NCI-H345 (cell line): ENCODE measurements at places on chromosomes 4 and X.

GRCh38 chr4:147220833-147221232, 260.1 kb upstream of the EDNRA start:
- no peak for DNase-seq

DNA sequence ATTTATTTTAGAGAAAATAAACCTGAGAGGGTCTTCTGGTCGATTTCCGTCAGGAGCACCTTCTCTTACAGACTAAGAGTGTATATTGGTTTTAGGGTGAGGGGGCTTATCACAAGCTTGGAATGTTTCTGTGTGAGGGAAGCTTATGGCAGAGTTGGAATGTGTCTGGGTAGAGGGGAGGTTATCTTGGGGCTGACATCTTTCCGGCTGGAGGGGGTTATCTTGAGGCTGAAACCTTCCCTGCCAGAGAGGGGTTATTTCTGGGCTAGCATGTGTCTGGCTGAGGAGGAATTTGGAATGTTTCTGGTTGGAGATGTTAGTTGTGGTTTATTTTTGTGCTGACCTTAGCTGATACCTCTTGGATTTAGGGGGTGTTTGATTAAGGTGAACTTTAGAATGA, 1312.1 kb downstream of the ADGRL3 start:
- DNase-seq = no peak

- DNase-seq = no peak
Observed at GRCh38 chrX:124229374-124229773, 103.1 kb upstream of the TEX13D start.

DNA sequence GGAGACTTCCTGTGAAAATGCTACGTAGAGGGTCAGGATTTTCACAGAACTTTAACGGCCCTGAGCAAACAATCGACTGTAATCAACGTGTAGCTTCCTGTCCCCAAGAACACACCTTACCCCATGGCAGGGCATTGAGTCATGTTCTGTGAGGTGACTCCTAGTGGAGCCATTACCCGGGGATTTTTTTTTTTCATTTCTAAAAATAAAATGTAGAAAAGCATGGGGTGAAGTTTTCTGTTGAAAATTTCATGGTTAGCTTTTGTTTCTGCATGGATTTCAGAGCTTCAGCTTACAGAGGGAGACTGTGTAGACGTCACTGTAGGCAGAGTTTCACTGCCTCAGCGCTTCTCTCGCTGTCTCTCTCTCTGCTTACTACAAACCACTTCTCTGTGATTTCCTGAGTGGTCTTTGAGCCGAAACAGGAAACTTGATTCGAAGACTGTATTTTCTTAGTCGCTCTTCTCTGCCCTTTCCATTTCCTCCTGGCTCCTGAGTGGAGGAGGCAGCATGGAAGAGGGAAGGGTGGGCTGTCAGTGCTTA, 111.7 kb downstream of the NFKB1 start:
- no peak for DNase-seq

DNA sequence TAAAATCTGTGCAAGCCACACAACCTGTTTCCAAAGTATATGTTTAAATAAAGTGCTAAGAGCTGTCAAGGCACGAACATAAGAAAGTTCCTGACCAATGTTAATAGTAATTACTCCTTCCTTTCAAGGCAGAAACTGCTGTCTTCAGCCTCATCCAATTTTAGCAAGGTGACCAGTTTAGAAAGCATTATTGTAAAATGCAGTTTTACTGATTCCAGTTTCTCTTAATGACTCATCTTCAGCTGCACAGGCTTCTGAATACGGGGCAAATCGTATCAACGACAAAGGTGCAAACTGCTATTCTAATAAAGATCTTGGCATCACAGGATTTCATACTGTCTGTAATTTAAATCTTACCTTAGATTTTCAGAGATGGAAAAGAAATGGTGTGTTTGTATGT, 87.5 kb downstream of the PPP3CA start:
- no peak for DNase-seq

- DNase-seq = no peak
Observed at GRCh38 chr4:154425514-154425913, 66.1 kb downstream of the DCHS2 start.

GRCh38 chr4:81215931-81216330, 909 bp upstream of the PRKG2 start:
- DNase-seq = no peak

- DNase-seq = peak; percentile 56
Observed at GRCh38 chrX:69285881-69286564, 120.8 kb upstream of the PJA1 start.

DNA sequence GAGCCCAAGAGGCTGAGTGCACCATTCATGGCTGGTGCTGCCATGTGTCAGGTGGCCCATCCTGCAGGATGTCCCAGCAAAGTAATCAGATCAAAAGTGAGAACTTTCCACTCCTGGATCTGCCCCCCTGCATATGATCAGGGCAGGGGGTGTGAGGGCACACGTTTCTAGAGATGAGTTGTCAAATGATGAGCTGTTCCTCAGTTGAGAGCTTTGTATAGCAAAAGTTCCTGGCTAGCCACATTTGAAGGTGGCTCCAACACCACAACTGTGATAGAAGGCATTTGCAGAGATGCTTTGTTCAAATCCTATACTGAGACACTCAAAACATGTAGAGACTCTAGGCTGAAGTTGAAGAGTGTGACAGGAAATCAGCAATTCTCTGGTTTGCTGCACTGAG, 501.8 kb downstream of the BCOR start:
- no peak for DNase-seq

DNA sequence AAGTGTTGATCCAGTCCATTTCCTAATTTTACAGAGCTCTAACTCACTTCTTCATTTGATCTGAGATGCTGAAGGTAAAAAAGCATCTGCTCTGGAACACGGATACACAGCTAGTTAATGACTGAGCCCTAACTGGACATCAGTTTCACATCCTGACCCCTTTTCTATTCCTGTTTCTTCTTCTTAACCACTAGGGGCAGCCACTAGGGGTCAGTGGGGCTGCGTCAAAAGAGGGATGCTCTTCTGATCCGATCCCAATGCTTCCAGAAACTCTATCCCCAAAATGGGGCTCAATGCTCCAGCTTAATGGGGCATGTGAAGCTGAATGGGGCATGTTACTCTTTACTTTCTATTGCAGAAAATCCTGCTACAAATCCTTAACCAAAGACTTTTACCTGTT, 33.4 kb upstream of the PHKA2 start:
- DNase-seq = peak; percentile 12

- DNase-seq = no peak
Observed at GRCh38 chrX:149493567-149494562, 11.2 kb downstream of the IDS start.

DNA sequence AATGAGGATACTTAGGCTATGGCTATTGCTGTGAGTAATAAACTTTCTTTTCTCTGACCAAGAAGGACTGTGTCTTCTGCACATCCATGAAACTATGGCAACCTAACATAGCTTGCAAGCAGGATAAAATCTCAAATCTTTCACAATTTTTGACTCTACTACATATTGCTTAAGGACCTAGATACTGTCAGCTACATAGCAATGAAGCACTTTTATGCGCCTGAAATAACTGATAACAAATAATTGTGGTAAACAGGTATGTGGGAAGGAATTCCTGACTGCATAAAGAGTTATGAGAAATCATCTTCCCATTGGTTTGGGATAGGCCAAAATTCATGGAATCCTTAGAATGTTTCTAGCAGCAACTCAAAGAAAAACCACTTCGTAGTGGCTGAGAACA, 41.2 kb upstream of the PDGFC start:
- no peak for DNase-seq

GRCh38 chr4:79923281-79923680, 149.7 kb downstream of the ANTXR2 start:
- DNase-seq = no peak

- DNase-seq = no peak
Observed at GRCh38 chr4:126361287-126361686, 1046.5 kb downstream of the FAT4 start.

DNA sequence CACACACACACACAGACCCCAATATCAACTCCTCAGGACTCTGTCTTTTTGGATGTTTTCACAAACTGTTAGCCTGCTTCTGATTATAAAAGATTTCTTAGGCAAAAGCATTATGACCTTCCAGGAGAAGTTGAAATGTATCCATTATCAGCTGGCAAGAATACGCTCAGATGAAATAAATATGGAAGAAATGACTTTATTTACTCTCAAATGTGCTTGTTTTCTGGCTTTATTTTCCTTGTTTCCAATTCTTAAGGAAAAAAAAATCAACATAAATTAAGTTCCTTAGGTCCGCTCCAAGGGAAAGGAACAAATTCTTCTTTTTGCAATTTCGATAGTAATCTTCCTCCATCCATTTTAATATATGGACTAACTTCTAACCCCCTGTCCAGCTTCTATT, 175.6 kb upstream of the HCCS start:
- no peak for DNase-seq

- no peak for DNase-seq
Observed at GRCh38 chr4:63218856-63219255, 1190.4 kb downstream of the TECRL start.

DNA sequence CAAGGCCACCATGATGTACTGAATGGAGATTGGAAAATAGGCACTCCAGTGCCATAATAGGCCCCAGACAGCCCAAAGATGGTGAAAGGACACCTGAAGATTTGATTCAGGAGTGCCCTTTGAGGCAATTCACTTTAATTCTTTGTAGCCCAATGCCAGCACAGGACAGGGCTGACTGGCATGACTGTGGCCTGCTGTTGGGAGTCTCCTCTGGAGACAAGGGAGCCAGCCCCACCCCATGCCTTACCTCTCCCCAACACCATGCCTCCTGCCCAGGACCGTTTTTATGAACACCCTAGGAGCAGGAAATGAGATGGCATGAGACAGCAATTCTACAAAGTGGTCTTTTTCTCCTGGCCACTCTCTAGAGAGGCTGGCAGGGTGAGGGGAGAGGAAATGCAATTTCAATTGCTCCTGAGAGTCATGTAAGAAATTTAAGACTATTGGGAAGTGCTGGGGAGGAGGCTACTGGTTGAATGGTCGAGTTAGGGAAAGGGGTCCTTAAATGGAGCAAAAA, 94.2 kb upstream of the MAMLD1 start:
- DNase-seq = no peak

DNA sequence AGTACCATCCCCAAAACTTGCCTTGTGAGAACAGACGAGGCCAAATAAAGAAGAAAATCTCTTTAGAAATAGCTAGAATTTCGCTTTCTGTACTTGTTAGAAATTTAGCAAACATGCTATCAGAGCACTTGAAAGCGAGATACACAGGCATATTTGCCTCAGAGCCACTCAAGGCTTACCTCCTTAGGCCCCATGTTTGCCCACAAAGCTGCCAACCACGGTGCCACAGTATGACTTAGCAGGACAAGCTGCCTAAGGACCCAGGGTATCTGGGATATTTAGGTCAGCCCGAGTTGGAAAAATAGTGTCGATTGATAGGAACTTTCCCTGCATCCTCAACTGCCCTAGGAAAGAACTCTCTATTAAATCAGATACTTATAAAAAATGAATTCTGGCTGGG, 24.2 kb downstream of the NDNF start:
- DNase-seq = no peak

GRCh38 chrX:9464435-9465371, at the start of gene TBL1X:
Gene TBL1X (plus strand): TSS chrX:9465058. CDS start chrX:9653587, 188,529 bp downstream.
- peak; percentile 73 for DNase-seq

DNA sequence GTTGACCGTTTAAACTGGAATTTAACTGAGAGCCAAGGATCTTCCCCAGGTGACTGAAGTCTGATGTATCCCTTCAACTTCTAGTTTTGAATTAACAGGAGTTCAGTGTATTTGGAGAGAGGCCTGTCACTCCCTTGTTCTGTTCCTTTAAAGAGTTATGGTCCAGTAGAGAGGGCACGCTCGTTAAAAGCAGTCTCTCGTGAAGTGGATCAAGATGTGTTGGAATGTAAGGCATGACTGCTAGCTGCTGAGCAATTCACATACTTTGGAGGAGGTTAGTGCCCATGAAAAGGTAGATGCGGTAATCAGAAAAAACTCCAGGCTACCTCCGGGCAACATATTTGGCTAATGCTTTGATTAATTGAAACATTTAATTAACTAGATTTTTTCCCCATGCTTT, 65.7 kb downstream of the SHROOM2 start:
- no peak for DNase-seq

DNA sequence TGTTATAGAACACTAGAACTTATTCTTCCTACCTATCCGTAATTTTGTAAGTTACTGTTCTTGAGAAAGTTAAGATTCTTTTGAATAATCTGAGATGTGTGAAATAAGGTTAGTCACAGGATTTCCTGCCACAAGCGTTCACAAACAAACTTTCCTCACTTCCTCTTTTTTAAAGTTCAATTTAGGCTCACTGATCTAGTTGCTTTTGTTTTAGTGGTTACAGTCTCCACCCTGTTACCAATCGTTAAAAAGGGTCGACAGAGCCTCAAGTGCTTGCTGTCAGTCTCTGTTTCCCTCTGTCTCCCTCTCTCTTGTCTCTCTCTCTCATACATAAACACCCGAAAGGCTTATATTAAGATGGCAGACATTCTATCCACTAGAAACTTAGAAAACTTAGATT, 35.9 kb upstream of the STK26 start:
- no peak for DNase-seq

GRCh38 chr4:93749292-93749761, 79.2 kb upstream of the ATOH1 start:
- DNase-seq = no peak

- DNase-seq = no peak
Observed at GRCh38 chr4:17117746-17118145, 219.3 kb upstream of the LDB2 start.

DNA sequence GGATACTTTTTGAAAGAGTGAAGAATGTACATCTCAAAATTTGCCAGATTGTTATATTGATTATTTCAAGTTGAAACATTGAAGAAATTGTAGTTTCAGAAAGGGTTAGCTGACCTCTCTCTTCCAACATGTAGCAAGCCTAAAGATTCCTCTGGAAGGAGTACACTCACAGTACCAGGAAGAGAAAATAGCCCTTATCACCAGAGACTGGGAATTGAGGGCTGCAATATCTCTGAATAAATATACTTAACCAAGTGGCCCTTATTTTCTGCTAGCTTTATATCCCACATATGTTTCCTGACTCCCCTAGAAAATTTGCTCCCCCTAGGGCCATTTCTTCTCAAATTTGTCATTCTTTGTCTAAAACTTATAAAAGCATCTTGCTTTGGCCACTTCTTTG, 332.2 kb downstream of the GASK1B start:
- DNase-seq = no peak

DNA sequence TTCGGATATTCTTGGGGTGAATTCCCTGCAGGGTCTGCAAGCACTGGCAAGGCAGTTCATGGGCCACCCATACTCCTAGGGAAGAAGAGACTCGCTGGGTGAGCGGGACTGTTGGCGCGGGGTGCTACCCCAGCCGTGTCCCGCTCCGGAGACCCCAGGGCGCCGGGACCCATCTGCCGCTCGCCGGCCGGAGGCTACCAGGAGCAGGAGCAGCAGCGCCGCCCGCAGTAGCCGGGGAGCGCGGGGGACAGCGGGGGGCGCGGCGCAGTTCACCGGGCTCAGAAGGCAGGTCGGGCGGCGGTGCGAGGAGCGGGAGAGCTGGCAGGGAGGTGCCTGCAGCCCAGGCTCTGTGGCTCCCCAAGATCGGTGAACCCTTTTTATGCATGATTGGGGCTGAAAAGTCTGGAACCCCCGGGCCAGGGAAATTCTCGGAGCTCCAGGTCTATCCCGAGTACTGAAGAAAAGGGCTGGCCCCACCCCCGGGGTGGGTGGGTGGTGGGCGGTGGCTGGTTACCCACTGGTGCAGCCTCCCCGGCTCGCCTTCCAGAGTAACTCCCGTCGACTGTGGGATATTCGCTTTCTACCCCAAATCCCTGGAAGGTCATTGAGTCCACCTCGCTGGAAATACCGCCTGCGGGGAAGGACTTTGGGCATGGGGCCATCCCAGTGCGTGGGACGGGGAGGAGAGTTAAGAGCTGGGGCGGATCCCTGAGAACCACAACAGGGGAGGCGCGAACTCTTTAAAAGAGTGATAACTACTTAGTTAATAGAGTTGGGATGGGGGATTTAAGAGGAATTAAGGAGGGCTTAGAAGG, 37.6 kb downstream of the PF4 start:
- DNase-seq = no peak
